ENCODE measurements at places on chromosomes 2 and 18.

DNA sequence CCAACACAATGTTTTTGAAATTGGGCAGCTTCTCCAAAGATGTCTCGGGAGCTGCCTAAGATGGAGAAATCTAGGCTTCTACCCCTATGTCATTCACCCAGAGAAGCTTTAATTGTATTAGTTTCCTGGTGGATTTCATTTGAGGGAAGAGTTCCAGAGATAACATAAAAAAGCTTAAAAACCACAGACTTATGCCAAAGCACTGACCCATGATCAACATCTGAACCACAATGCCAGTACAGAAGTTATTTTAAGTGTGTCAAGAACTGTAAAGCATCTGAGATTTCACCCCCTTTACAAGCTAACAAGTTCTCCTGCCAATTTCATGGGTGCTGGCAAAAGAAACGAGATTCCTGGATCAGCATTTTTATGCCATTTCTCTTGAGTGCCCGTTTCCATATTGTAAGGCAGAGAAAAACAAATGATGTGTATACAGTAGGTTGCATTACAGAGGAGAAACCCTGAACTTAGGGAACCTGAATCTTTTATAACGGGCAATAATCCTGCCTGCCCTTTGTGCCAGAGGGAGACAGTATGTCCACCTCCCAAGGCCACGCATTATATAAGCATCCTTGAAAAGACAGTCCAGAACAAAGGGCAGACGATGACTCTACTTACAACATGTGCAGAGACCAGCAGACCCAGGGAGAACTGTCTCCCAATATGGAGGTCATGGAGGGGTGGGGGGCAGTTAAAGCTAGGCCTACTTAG lies 44.1 kb downstream of the MREG start:
- DNase-seq = no peak

DNA sequence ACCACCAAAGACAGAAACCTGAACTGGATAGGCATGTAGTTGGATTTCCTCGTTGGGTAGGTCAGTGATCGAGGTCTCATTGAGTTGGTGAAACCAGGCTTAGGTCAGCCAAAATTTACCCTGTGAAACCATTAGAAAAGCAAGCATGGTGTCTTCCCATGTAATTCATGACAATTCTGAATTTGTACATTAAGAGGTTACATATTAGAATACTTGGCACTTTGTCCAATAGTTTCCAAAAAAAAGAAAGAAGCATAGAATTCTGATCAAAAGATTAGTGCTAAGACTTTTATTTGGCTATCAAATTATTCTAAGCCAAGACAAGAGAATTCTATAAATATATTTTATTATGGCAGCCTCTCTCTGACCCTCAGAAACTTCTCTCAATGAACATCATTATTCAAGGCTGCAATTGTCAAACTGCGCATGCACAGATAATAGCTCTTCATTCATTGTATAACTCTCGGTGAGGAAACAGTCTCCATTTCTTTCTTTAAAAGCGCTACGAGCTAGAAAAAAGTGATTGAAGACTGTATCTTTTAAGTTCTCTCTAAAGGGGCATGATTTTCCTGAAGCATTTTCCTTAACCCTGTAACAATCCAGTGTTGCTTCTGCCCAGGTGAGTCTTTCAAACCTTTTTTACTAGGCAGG lies 79.1 kb upstream of the MYCN start:
- DNase-seq = no peak

DNA sequence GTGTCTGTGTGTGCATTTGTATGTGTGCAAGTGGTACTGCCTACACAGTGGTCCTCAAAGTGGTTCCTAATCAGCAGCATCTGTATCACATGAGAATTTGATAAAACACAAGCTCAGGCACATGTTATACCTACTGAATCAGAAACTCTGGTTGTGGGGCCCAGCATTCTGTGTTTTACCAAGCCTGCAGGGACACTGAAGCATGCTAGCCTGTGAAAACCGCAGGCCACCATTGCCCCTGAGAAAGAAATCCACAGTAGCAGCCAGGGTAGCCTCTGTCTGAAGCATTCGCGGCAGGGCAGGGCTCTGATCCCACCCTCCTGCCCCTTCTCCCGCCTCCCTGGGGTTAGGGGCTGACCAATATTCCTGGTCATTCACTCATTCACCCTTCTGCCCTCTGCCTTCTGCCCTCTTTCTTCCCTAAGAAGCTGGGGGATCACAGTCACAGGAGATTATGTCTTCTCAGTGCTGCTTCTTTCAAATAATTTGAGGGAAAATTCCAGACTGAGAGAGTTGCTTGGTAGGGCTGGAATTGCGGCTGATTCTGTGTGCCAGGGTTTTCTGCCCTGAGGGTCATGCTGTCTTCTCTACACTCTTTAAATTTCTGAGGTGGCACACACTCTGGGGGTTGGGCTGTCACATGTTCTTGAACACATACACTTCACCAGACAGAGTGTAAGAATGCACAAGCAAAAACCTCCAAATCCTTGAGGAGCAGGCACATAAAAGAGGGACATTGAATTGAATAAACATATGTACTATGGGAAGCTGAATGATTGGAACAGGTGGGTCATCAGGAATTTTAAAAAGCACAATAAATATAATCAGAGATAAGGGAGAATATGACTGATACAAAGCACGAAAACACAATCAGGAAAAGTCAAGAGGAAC lies 126.6 kb upstream of the SEC11C start:
- no peak for DNase-seq

DNA sequence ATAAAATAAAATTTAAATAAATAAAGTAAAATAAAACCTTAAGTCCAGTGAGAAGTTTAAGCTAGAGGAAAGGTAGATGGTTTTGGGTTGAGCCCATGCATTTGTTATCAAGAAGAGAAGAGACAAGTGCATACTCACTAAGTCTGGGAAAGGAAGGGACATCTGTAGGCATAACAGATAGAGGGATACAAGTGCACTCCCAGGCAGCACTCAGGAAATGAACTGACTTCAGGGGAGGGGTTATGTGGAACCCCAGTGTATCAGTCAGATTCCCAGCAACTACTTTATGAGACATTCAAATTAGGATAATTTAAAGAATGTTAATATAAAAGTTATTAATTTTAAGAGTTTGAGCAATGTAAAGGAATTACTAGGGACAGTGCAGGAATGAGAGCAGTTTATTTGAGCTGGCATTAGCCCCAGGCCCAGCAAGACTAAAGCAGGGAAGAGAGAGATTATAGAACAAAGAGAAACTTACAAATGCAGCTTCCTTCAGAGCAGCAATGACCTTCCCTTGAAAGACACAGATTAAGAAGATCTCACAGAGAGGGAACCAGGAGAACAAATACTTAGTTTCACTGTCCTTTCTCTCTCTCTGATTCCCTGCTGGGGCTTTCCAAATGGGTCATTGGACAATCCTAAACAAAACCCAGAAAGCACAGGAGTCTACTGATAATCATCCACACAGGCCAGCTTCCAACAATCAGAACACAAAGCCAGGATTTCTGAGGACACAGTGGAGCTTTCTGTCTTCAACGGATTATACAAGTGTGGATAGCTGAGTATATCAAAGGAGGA lies 109.7 kb downstream of the ERBB4 start:
- DNase-seq = no peak

- no peak for DNase-seq
These were observed 46.7 kb downstream of the NDUFA10 start for GRCh38 chr2:239978411-239978810.
